ENCODE measurements at places on chromosomes 6 and 20.

DNA sequence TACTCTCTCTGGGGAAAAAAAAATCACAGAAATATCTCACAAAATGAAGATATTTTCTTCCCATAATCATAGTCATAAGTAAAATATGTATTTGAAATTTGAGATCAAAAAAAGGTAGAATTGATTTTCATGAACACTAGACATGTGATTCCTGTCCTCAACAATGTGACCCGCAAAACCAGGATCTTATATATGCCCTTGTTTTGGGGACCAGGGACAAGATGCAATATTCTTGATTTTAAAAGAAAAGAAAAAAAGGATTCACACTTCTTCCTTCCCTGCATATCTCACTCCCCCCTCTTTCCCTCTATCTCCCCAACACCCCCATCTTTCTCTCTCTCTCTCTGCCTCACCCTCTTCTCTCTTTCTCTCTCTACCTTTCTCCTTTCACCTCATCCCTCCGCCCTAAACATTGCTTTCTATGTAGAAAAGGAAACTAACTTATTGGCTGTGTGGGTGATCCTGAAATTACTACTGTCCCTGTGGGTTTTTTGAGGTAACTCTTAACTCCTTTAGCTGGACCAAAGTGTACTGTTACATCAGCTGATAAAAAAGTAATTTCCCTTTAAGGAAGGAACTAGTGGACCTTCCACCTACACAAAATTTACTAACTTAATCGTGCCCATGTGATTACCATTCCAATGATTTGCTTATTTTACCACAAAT, 85.6 kb downstream of the AIG1 start:
- DNase-seq = no peak

DNA sequence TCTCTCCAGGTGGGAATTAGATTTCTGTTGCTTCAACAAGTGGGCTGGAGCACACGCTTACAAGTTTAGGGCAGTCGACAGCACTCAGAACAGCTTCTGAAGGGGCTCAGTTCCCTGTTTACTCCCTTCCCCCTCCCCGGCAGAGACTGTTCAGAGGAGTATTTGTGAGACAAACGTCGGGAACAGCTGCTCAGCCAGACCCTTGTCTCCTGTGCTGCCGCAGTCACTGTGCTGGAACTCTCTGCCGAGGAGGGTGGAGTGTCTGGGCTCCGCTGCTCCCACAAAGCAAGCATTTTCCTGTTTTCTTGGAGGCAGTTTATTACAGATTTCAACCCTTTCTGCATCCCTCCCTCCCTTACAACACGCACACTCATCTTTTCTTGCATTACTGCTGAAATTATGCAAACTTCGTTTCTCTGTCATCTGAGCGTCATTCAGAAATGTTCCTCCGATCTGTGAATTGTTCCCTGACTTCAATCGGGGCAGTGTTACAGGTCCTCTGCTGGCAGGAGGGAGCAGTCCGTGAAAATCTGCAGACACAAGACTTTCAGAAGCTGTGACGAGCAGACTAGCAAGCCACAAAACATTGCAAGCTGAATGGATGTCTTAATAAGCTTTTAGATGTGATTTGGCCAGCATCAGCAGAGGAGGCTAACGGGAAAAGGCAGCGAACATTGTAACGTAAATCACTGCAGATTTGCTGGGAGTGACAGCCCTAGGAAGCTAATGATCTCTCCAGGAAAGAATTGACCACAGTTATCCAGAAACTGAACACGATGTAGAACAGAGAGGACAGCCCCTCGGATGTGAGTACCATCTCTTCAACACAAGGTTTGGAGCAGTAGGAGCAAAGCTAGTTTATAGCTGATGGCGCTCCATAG, 76.2 kb downstream of the LYRM2 start:
- no peak for DNase-seq

GRCh38 chr6:159969921-159970320, 1.0 kb downstream of the IGF2R start:
- DNase-seq = peak; percentile 53

- no peak for DNase-seq
These were observed 429.5 kb upstream of the ARID1B start for GRCh38 chr6:156347656-156348055.

GRCh38 chr6:54899442-54899841, 52.9 kb downstream of the FAM83B start:
- no peak for DNase-seq

- DNase-seq = no peak
These were observed 15.7 kb downstream of the MANEA start for GRCh38 chr6:95593025-95593424.

Data from hematopoietic multipotent progenitor cell treated with erythropoietin and hydrocortisone succinate and interleukin-3 and kit ligand, for 17 days (in vitro differentiated cells).